ENCODE measurements at places on chromosomes 7 and 10.

- DNase-seq: no peak
These were observed 2.1 kb downstream of the FKBP6 start for GRCh38 chr7:73329861-73330581.

- no peak for DNase-seq
These were observed 18.5 kb upstream of the FAM133B start for GRCh38 chr7:92608380-92609322.

DNA sequence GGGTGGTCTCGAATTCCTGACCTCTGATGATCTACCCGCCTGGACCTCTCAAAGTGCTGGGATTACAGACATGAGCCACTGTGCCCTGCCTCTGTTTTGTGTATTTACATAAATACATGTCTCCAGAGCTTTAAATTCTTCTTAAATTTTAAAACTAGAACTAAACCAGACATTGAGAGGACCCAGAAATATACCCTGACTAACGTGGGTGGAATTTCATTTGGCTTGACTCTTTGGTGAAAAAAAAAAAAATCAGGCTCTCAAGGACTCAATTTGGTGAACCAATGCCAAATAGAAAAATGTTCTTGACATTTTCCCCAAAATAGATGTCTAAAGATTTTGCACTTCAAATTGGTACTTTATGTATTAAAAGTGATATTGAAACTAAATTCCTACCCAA, 16.6 kb upstream of the FAS start:
- DNase-seq: no peak

DNA sequence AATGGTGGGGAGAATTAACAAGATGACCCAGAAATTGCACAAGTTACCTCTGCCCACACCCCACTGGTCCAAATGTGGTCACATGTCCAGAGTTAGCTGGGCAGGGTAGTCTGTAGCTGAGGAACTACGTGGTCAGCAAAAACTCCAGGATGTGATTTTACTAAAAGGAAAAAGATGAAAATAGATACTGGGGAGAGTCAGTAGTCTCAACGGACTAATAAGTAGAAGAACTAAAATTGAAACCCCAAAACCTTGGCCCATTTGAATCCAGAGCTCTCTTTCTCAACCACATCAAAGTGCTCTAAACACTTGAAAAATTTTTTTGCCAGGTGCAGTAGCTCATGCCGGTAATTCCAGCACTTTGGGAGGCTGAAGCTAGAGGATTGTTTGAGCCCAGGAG, 146.3 kb downstream of the SKIDA1 start:
- no peak for DNase-seq

GRCh38 chr7:27965650-27966049, 214.9 kb downstream of the JAZF1 start:
- no peak for DNase-seq

DNA sequence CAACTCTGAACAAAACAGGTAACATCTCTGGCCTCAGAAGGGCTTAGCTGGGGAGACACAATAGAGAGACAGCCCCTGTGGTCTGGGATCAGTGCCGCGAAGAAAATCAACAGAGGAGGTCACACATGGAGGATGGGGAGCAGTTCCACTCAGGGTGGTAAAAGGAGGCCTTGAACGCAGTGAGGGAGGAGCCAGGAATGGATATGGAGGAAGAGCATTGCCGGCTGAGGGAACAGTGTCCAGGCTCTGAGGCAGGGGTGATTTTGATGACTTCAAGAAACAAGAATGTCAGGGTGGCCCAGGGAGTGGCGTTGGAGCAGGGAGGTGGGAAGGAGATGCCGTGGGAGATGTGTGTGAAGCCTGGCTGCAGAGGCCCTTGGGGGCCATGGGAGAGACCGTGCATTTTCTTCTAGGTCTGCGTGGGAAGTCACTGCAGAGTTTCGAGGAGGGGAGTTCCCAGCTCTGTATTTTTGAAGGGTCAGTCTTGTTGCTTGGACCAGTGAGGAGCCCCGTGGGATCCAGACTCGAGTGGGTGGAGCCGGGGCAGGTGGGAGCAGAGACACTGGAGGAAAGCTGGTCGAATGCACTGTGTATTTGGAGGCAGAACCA, 35.7 kb upstream of the SH2D4B start:
- DNase-seq: no peak

- DNase-seq: no peak
These were observed 223.8 kb downstream of the DYNC1I1 start for GRCh38 chr7:95996174-95996573.

- no peak for DNase-seq
These were observed 66.6 kb downstream of the CALML3 start for GRCh38 chr10:5591336-5591824.

DNA sequence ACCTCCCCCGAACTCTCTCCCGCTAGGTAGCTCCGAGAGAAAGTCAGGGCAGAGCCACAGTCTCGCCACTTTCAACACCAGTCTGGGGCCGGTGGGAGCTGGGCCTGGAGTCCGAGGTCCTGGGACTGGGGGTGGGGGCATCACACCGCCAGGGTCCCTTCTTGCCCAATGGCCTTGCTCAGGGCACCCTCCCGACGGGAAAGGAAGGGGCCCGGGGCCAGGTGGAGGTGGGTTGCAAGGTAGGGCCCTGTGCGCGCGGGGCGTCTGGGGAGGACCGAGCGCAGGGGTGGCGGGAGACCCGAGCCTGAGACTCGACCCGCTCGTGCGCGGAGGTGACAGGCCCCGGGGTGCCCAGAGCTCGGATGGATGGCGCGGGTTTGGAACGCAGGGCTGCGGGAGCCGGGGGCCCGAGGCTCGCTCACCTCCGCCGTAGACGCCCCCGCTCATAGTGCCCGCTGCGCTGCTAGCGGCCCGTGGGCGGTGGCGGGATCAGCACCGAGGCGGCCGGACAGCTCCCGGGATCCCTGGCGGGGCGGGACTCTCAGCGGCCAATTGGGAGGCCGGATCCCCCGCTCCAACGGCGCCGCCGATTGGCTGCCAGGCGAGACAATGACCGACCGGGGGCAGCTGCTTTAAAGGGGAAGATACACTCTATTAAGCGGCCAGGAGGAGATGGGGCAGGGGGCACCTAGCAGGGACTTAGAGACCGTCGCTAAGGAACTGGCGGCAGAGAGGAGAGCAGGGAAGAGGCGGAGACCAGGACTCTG, at the start of gene ACTL6B:
Gene ACTL6B (minus strand): TSS at position 541 of the 767 bp plus-strand sequence. CDS start 94 bp downstream, at position 447.
- no peak for DNase-seq

GRCh38 chr7:117163101-117163500, 159.8 kb downstream of the WNT2 start:
- no peak for DNase-seq

GRCh38 chr7:130096243-130096827, 26.0 kb downstream of the KLHDC10 start:
- DNase-seq: no peak

GRCh38 chr7:157509226-157509625, 172.4 kb downstream of the DNAJB6 start:
- DNase-seq: no peak

DNA sequence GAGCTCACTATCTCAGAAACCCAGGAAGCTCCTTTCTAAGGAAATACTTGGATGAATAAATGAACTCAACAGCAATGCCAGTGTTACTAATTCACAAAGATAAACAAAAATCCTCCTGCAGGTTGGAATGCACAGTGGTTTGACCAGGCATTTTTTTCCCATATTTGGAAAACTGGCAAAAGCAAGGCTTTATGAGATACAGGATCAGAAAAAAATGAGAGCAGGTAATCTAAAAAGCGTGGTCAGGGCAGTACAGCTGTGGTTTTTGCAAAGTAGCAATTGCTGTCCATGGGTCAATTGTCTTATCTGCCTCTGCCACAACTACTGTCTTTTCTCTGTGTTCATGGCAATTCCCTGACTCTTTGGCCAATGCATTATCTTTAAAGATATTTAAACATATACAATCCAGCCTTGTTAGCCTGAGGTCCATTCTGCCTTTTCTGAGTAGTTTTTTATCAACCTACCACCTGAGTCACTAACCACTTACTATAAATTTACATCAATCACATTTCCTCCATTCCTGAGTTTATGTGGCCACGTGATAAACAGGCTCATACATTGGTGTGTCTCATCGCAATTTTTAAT, 564.5 kb upstream of the IGFBP3 start:
- DNase-seq: no peak

DNA sequence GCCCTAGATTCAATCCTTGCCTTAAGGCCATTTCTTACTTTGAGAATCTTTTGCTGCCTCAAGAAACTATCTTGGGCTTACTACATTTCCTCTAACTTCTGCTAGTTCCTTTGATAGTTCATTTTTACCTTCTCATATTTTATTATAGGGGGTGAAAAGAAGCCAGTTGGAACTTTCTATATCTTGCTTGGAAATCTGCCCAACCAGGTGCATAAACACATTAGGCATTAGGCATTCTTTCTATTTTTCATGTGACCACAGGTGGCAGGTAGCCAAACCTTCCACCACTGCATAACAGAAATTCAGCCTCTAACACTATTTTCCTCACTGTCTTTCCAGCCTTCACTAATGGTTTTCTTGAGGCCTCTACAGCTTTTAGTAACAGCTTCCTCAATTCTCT, 300.0 kb upstream of the SP8 start:
- no peak for DNase-seq

GRCh38 chr7:24576171-24577025, 3.1 kb downstream of the PALS2 start:
- DNase-seq: no peak

DNA sequence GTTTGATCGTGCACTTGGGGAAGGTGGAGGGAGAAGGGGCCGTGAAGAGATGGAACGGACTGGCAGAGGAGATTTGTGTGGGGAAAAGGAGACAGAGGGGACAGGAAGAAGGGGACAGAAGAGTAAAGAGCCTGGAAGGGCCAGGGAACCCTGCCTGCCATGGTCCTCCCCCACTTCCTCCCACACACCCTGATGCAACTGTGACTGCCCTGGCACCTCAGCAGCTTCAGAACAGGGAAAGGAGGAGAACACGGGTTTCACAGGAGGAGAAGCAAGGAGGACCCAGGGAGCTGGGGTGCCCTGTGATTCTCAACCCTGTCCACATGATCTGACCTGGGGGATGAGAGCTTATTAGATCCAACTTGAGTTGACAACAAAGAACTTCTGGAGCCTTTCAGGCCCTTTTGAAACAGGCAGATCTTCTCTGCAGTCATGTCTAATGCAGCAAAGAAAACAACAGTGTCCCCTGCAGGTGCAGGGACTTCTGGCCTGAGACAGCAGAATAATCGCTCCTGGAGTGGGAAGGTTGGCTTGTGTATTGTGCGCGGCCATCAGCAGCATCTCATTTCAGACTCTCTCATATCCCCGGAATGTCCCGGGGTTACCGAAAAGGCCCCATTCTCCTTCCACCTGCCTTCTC, 421.6 kb downstream of the PAXIP1 start:
- DNase-seq: no peak

- no peak for DNase-seq
These were observed 15.4 kb downstream of the COL13A1 start for GRCh38 chr10:69817078-69817581.
